ENCODE measurements at places on chromosomes 6 and 20.

DNA sequence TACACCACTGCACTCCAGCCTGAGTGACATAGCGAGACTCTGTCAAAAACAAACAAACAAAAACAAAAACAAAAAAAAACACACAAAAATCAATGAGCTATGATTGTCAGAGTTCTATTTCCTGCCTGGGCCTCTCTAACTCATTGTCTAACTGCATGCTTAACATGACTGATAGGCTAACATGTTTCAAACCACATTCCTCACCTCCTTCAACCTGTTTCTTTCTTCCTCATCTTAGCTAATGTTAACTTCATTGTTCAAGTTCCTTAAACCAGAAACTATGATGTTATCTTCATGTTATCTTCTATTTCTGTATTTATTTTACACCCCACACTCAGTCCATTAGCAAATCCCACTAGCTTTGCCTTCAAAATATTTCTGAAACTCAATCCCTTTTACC, 41.5 kb downstream of the BEND6 start:
- DNase-seq: no peak

- no peak for DNase-seq
Observed at GRCh38 chr6:8236956-8237355, 134.6 kb upstream of the EEF1E1 start.

DNA sequence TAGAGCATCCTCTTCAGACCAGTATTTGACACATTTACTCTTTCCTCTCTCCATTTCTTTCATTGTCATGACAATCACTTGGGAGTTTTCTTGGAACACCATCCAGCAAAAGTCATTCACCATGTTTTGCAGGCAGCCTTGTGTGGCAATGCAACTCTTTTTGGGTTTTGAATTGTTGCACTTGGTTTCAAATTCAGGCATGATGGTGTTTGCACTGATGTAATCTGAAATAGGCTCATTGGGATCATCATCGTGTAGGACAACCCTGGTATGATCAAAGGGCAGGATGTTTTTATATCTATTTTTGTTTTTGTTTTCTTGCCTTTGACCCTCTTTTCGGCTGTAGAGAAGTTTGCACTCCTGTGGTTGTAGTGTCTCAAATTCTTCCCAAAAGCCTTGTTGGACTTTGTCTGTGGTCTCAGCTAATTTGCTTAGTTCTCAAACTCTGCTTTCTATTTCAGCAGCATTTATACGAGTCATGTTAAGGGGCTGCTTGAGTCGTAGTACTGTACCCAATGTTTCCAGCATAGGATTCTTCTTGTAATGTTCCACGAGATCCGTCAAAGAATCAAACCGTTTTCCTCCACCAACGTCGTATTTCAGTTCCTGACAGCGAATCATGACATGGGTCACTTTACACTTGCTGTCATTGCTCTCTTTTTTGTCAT, 160.8 kb upstream of the TNFAIP3 start:
- DNase-seq: no peak

GRCh38 chr6:48036316-48036715, 74.7 kb downstream of the PTCHD4 start:
- no peak for DNase-seq

- no peak for DNase-seq
Observed at GRCh38 chr20:19302714-19303113, 90.3 kb downstream of the SLC24A3 start.

GRCh38 chr6:52549428-52549827, 27.4 kb downstream of the TRAM2 start:
- no peak for DNase-seq

Measured in RKO (cell line).